ENCODE measurements at places on chromosomes 12 and 14. TPM values are rescaled to one million over a fixed set of nuclear protein-coding genes. Genes with fewer than 3 reads are reported as not detected.

GRCh38 chr14:61705017-61705416, 9.7 kb downstream of the HIF1A start:
- no peak overlapping the region for H3K27ac ChIP-seq
- H3K4me1 ChIP-seq: peaks cover 47% of the 10 kb centered on the region
- H3K4me3 ChIP-seq: no peak overlapping the region
- H3K36me3 ChIP-seq: no peaks in the 10 kb centered on the region
- H3K27me3 ChIP-seq: no peaks in the 10 kb centered on the region

GRCh38 chr14:99539491-99539890, 58.3 kb downstream of the CCNK start:
- H3K36me3 ChIP-seq: no peaks in the 10 kb centered on the region
- no peaks in the 10 kb centered on the region for H3K4me1 ChIP-seq
- DNase-seq: no peak
- no peaks in the 10 kb centered on the region for H3K27me3 ChIP-seq
- no peak overlapping the region for H3K4me3 ChIP-seq

- no peak overlapping the region for H3K4me3 ChIP-seq
- no peaks in the 10 kb centered on the region for H3K27me3 ChIP-seq
- H3K36me3 ChIP-seq: no peaks in the 10 kb centered on the region
- no peaks in the 10 kb centered on the region for H3K4me1 ChIP-seq
- DNase-seq: no peak
These were observed 465.0 kb upstream of the ATP2B1 start for GRCh38 chr12:90173499-90174197.

GRCh38 chr14:50603565-50603964, 43.6 kb downstream of the ATL1 start:
- no peak overlapping the region for H3K4me3 ChIP-seq
- H3K4me1 ChIP-seq: no peaks in the 10 kb centered on the region
- H3K36me3 ChIP-seq: no peaks in the 10 kb centered on the region
- no peak overlapping the region for H3K27ac ChIP-seq
- H3K27me3 ChIP-seq: no peaks in the 10 kb centered on the region

DNA sequence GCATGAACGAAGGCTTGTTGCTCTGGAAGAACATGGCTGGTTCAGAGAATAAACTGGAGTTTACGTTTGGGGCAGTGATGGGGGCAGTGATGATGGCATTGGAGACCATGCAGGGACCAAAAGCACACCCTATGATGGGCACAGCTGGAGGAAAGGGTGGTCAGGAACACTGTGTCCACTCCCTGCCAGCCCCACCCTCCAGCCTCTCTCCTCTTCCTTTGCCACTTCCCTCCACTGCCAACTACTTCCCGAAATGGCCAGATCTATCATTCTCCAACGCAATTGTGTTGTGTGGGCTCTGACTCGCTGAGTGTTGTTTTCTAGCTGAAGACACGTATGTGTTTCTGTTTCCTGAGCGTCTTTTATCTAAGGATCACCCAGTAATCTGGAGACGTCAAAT, 39.3 kb upstream of the GSG1 start:
- H3K4me1 ChIP-seq: peaks cover 14% of the 10 kb centered on the region
- no peak for DNase-seq
- no peaks in the 10 kb centered on the region for H3K36me3 ChIP-seq
- no peaks in the 10 kb centered on the region for H3K27me3 ChIP-seq
- no peak overlapping the region for H3K27ac ChIP-seq

DNA sequence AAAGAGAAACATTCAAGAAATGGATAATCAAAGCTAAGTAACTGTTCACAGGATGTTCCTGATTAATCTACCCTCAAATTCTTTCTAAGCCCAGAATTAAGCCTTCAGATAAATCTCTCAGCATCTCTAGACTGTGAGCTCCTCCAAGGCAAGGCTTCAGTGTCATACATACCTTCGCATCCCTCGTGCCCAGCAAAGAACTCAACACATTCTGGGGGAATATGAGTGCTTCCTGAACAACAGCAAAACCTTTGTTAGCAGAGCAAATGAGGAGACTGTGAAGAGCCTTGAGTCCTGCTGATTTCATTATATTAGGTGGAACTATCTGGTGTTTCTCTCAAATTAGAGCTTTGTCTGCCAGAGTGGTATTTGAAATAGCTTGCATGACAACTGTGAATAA, 401.8 kb upstream of the TMPO start:
- no peak for DNase-seq
- H3K4me1 ChIP-seq: no peaks in the 10 kb centered on the region

DNA sequence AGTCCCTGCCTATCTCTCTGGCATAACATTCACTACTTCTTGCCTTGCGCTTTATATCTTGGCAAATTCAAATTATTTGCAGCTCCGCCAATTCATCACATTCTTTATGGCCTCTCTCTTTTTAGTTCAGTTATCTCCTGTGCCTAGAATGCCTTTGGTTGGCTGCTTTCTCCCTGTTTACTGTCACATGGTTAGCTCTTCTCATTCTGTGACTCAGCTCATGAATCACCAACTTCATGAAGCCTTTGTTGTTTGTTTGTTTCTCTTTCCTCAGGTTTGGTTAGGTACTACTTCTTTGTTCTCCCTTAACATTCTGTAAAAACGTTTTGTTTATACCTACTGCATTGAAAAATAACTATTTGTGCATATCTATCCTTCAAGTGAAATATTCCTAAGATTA, 376.5 kb upstream of the GARIN6 start:
- no peak overlapping the region for H3K27ac ChIP-seq
- H3K4me1 ChIP-seq: no peaks in the 10 kb centered on the region
- no peaks in the 10 kb centered on the region for H3K36me3 ChIP-seq
- H3K27me3 ChIP-seq: no peaks in the 10 kb centered on the region
- no peak overlapping the region for H3K4me3 ChIP-seq

DNA sequence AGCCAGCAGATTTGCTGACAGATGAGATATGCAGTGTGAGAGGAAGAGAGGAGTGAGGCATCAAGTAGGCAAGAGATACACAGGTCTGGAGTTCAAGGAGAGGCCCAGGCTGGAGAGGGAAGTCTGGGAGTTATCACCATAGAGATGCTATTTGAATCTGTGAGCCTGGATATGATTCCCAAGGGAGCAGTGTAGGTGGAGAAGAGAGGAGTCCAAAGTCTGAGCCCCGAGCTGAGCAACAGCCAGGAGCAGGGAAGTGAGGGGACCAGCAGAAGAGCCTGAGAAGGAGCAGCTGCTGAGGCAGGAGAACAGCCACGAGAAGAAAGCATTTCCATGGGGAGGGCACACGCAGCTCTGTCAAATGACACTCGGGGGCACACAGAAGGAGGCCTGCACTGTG, 20.2 kb upstream of the NXPH4 start:
- H3K27ac ChIP-seq: no peak overlapping the region
- H3K36me3 ChIP-seq: no peaks in the 10 kb centered on the region
- no peaks in the 10 kb centered on the region for H3K4me1 ChIP-seq

DNA sequence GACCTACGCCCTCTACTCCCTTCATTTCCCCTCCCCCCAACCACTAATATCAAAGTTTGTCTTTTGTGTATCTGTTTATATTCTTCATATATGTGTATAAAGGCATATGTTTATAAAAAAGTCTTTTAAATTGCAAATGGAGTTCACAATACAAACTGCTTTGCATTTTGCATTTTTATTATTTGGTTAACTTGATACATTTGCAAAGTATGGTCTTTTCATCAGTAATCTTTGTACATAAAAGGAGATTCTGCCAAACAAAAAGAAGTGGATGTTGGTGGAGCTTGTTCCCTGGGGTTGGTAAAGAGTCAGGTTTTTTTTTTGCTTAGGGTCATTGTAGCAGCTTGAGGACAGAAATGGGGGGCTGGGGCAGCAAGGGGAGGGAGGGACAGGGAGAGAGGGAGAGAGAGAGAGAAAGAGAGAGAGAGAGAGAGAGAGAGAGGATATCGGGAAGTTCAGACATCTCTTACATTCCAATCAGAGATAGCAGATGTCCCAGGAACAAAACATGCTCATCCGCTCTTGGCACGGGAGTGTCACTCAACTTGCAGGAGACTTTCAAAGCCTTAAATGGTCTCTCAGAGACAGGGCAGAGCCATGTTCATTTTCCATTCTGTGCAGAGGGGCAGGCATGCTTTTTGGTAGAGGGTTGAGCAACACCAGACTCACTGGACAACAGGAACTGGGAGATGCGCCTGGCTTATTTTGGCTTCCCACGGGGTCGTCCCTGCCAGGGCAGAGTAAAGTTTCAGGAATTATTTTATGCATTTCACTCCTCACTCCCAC, 44.8 kb upstream of the TBX5 start:
- no peak overlapping the region for H3K27ac ChIP-seq
- H3K27me3 ChIP-seq: peaks cover 6% of the 10 kb centered on the region
- no peak overlapping the region for H3K4me3 ChIP-seq
- DNase-seq: no peak
- H3K4me1 ChIP-seq: no peaks in the 10 kb centered on the region

DNA sequence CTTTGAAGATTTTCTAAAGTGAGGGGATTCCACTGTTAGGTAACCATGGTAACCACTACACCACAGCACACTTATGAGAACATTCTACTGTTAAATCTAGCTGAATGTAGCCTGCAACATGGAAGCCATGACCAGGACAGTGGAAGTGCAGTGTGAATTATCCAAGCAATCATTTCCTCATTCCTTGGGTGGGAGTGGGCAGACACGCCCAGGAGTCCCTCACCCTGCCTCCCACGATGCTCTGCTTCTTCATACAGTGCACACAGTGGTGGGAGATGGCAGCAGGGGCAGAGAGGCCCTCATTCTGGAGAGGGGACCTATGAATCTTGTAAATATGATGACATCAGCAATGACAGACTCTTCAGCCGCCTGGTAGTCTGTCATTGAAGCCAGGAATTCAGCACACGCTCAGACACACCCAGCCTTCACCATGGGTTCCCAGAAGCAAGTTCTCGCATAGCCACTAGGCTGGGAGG, 70.1 kb upstream of the HOXC13 start:
- H3K27ac ChIP-seq: no peak overlapping the region
- no peak for DNase-seq
- H3K4me3 ChIP-seq: no peak overlapping the region
- no peaks in the 10 kb centered on the region for H3K4me1 ChIP-seq
- peaks cover 16% of the 10 kb centered on the region for H3K27me3 ChIP-seq
- no peaks in the 10 kb centered on the region for H3K36me3 ChIP-seq

GRCh38 chr12:48758186-48758585, 30.7 kb downstream of the ADCY6 start:
- no peak overlapping the region for H3K27ac ChIP-seq
- H3K27me3 ChIP-seq: no peaks in the 10 kb centered on the region
- no peaks in the 10 kb centered on the region for H3K4me1 ChIP-seq
- H3K36me3 ChIP-seq: no peaks in the 10 kb centered on the region
- DNase-seq: no peak
- no peak overlapping the region for H3K4me3 ChIP-seq

DNA sequence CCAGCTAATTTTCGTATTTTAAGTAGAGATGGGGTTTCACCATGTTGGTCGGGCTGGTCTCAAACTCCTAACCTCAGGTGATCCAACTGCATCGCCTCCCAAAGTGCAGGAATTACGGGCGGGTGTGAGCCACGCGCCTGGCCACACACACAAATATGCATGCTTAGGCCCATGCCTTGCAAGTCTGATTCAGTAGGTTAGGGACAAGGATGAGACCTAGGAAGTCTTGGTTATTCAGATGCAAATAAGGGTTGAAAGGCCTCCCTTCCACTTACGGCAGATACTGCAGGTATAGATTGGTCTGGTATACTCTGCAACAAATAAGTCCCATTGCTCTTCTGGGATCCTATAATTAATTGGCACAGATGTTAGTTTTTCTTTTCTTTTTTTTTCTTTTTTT, 32.9 kb downstream of the TXNRD1 start:
- no peak overlapping the region for H3K4me3 ChIP-seq
- no peak overlapping the region for H3K27ac ChIP-seq
- no peaks in the 10 kb centered on the region for H3K27me3 ChIP-seq
- no peak for DNase-seq

- no peaks in the 10 kb centered on the region for H3K36me3 ChIP-seq
- H3K4me3 ChIP-seq: no peak overlapping the region
- H3K27ac ChIP-seq: no peak overlapping the region
These were observed 184.5 kb upstream of the NPAS3 start for GRCh38 chr14:32754209-32754608.

GRCh38 chr12:115413626-115414025, 729.7 kb upstream of the TBX3 start:
- H3K27me3 ChIP-seq: no peaks in the 10 kb centered on the region
- DNase-seq: no peak

GRCh38 chr12:42296503-42297109, 29.3 kb downstream of the ZCRB1 start:
- no peaks in the 10 kb centered on the region for H3K36me3 ChIP-seq
- DNase-seq: no peak
- H3K4me3 ChIP-seq: no peak overlapping the region
- H3K27ac ChIP-seq: no peak overlapping the region
- H3K4me1 ChIP-seq: no peaks in the 10 kb centered on the region

DNA sequence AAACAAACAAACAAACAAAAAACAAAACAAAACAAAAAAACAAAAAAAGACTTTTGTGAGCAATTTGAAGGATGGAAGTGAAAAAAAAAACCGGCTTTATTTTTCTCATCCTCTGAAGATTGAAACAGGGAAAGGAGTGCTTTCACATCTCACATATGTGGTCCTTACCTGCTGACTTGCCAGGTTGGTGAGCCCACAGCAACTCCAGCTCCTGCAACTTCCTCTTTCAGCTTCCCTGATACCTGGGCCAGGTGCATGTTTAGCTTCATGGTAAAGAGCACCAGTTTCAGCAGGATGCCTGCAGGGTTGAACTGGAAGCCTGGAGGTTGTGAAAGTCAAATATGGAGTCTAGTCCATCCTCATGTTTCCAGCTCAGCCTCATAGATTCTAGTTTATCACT, 221.2 kb upstream of the OTX2 start:
- no peaks in the 10 kb centered on the region for H3K36me3 ChIP-seq
- H3K27ac ChIP-seq: no peak overlapping the region
- no peak for DNase-seq
- no peaks in the 10 kb centered on the region for H3K4me1 ChIP-seq
- H3K27me3 ChIP-seq: no peaks in the 10 kb centered on the region

GRCh38 chr12:8665759-8666158, 3.1 kb upstream of the MFAP5 start:
- no peaks in the 10 kb centered on the region for H3K36me3 ChIP-seq
- H3K27me3 ChIP-seq: no peaks in the 10 kb centered on the region
- no peaks in the 10 kb centered on the region for H3K4me1 ChIP-seq
- no peak overlapping the region for H3K4me3 ChIP-seq

GRCh38 chr12:129231491-129231890, 378.2 kb downstream of the GLT1D1 start:
- H3K4me1 ChIP-seq: no peaks in the 10 kb centered on the region
- no peak for DNase-seq
- no peak overlapping the region for H3K27ac ChIP-seq
- no peaks in the 10 kb centered on the region for H3K27me3 ChIP-seq
- no peaks in the 10 kb centered on the region for H3K36me3 ChIP-seq

GRCh38 chr12:89179983-89180382, 172.3 kb downstream of the DUSP6 start:
- H3K27ac ChIP-seq: no peak overlapping the region
- no peak for DNase-seq
- no peaks in the 10 kb centered on the region for H3K36me3 ChIP-seq
- H3K4me3 ChIP-seq: no peak overlapping the region
- no peaks in the 10 kb centered on the region for H3K27me3 ChIP-seq
- no peaks in the 10 kb centered on the region for H3K4me1 ChIP-seq

Gene LRRK2
- 0.31 TPM for total RNA-seq

Gene KRT78
- total RNA-seq: not detected

Gene KRR1
- total RNA-seq: 151 TPM

Gene DAO
- not detected for total RNA-seq

Gene PPM1A
- 55.3 TPM for total RNA-seq

Gene DCAF5
- 32.9 TPM for total RNA-seq

Gene CLSTN3
- 17.7 TPM for total RNA-seq
